Panc1 (cell line): ENCODE measurements at places on chromosomes 11 and 22.

- no peak for DNase-seq
These were observed at the start of gene PGGHG for GRCh38 chr11:288478-289397. PGGHG (plus strand) TSS chr11:289126; CDS start chr11:289817, 691 bp downstream.

DNA sequence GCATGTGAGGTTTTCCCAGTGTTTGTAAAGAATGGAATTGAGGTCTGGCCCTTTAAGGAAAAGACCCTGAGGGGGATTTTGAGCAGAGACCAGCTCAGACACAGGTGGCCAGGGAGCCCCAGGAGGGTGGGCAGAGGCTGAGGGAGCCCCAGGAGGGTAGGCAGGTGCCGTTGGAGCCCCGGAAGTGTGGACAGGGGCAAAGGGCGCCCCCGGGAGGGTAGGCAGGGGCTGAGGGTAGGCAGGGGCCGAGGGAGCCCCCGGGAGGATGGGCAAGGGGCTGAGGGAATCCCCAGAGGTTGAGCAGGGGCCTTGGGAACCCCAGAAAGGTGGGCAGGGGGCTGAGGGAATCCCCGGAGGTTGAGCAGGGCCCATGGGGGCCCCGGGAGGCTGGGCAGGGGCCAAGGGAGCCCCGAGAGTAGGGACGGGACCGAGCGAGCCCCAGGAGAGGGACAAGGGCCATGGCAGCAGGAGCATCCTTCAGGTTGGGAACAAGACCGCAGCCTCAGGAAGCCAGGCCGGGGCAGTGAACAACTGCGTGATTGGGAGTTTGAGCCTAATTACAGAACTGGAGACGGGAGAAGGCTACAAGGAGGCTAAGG lies 292.0 kb downstream of the BRD1 start:
- no peak for DNase-seq

GRCh38 chr11:123186286-123186685 lies 8.8 kb downstream of the CLMP start:
- no peak for DNase-seq

DNA sequence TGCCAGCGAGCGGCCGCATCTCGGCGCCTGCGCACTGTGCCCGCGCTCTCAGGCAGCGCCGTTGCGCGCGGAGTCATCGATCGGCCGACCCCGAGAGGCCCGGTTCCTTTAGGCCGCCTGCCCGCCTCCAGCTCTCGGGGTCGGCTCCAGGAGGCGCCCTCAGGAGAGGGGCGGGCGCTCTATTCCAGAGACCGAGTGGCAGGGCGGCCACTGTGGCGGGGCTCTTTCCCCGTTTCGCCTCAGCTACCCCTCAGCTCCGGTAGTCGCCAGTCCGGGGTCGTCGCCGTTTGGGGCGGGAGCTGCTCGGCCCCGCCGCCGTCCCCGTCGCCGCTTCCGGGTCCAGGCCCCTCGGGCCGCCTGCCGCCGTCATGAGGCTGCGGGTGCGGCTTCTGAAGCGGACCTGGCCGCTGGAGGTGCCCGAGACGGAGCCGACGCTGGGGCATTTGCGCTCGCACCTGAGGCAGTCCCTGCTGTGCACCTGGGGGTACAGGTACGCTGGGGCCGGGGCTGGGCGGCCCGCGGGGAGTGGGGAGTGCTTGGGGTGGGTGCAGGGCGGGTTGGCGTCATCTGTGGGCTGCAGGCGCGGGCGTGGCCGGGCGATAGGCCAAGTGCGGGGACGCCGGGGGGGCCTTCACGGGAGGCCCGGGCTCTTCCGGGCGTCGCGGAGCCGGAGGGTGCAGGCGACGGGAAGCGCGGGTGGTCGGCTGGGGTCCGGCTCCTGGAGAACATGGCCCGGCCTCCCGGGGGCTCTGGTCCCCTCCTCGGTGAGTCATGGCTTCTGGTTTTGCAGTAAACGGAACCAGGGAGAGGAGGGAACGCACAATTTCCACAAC lies at the start of gene FBXO7:
Gene FBXO7 (plus strand): TSS at position 177 of the 833 bp plus-strand sequence. CDS start 192 bp downstream, at position 369.
- no peak for DNase-seq

- peak; percentile 17 for DNase-seq
These were observed 89.0 kb downstream of the ISX start for GRCh38 chr22:35154937-35155387.

- no peak for DNase-seq
These were observed 86.0 kb downstream of the KCNQ1 start for GRCh38 chr11:2530855-2531200.

GRCh38 chr11:567011-567628 lies 6.3 kb downstream of the RASSF7 start:
- DNase-seq: no peak

GRCh38 chr22:20509344-20510047 lies 2.1 kb downstream of the MED15 start:
- DNase-seq: no peak

- DNase-seq: no peak
These were observed 7.0 kb downstream of the MMP3 start for GRCh38 chr11:102836290-102836875.

DNA sequence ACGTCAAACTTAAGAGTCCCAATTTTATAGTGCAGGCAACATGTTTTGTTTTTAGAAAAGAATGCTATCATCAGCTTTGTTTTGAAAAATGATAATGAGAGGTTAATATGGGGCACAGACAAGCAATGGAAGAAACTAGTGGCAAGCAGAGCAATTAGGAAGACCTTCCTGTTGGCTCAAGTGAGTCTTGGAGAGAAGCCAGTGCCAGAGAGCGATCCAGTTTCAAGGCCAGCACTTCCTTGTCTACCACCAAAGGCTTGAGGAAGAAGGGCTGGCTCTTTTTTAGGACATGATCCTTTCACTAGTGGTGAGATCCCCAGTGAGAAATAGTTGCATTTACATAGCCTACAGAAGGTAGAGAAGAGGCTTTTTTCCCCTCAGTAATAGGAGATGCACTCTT lies 1340.7 kb downstream of the LRRC4C start:
- no peak for DNase-seq

DNA sequence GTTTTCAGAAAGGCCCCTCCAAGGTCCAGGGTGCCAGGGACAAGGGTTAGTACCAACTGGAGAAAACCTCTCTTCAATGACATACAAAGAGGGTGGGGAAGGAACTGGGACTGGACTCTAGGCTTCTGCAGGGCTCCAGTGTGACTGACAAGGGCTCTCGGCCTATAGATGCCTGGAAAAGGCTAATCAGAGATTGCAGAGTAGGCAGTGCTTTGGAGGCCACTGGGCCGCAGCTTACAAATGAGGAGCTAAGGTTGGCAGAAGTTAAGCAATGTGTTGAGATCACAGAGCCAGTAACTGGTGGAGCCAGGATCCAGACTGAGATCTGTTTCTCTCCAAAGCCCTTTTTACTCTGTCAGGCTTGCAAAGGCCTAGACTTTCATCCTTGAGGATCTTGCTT lies 7.4 kb upstream of the DGKZ start:
- no peak for DNase-seq

DNA sequence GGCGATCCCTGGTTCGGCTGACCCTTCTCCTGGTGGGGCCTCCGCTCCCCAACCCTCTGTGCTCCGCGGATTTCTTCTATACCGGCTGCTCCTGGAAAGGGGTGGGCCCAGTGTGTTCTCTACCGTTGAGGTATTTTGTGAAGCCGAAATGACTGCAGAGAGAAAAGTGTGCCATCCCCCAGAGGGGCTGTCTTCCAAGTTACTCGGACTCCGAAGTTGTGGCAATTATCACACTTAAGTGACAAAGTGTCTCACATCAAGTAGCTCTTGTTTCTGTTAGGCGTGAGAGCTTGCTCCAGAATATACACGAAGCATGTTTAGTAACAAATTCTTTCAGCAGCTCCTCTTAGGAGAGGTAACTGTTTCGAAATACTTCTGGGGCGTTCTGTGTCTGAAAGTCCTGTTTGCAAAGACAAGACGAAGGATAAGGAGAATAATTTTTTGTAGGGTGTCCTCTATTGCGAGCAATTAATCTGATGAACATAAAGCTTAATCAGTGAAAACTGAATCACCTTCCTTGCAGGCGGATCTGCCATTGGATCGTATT lies 434 bp downstream of the XPNPEP3 start:
- no peak for DNase-seq

DNA sequence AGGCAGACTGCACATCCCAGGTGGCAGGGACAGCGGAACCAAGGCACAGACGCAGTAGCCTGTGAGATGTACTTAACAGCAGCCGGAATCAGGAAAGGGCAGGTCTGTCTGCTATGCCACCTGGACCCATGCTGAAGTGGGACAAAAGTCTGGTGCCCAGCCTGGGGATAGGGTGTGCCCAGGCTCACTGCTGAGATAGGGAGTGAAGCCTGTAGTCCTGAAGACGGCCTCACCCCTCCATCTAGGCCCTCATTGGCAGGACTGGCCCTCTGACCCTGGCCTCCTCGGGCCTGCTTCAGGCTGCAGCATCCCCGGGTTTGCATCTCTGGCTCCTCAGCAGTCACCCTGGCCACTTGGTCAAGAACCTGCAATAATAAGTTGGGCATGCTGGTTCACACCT lies 32.4 kb upstream of the TSKU start:
- no peak for DNase-seq

DNA sequence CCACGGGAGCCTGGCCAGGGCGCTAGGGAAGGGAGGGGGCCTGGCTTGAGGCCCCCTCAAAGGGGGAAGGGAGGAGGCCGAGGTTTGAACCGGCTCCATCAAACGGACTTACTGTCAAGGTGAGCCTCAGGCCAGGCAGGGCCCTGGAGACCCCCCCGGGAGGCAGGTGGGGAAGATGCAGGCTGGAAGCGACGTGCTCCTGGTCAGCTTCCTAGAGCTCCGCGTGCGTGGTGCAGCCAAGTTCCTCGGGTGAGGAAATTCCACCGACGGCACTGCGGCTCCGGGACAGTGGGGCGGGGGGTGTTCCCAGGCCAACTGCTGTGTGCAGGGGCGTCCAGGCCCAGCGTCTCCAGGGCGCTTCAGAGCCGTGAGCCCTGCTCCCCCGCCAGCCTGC lies 7.2 kb upstream of the TRABD start:
- no peak for DNase-seq

GRCh38 chr11:63866211-63866610 lies 27.3 kb downstream of the MARK2 start:
- DNase-seq: no peak

GRCh38 chr11:3953327-3953726 lies 97.9 kb downstream of the STIM1 start:
- DNase-seq: no peak

DNA sequence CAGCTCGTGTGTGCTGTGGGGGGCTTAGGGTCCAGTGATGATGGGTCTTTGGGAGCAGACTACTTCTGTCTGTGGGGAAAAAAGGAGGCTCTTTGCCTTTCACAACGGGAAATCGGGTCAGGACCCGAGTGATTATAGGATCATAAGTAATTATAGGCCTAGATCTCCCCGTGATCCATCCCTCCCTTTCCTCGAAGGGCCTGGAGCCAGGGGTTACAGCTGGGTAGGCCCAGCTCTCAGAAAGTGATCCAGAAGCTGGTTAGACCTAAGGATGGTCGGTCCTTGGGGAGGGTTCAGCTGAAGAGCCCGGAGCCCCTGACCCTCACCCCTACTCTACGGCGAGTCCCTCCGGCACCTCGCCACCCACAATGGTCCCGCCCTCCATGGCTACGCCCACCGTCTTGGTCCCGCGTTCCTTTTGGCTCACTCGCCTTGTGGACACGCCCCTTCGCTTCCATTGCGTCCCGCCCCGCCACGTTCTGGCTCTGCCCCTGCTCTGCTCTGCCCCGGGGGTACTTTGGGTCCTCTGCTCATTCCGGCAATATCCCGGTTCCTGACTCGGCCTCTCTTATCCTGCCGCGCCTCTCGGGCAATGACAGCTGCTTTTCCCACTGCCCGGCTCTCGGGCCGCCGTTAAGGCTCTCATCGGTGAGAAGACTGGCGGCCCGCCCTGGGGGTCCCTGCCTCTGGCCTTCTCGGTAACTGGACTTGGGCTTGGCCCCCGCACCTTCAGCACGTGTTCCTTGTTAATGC lies 5.0 kb downstream of the IGSF22 start:
- no peak for DNase-seq

- DNase-seq: no peak
These were observed 142.8 kb downstream of the CTTN start for GRCh38 chr11:70541176-70541575.

DNA sequence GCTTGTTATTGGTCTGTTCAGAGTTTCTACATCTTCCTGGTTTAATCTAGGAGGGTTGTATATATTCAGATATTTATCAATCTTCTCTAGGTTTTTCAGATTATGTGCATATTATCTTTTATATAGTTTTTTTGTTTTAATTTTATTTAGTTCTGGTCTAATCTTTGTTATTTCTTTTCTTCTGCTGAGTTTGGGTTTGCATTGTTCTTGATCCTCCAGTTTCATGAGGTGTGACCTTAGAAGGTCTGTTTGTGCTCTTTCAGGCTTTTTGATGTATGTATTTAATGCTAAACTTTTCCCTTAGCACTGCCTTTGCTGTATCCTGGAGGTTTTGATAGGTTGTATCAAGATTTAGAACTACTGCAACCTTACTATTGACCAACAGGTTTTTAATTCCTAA lies 117.7 kb downstream of the VPREB1 start:
- no peak for DNase-seq

GRCh38 chr11:85889676-85890579 lies 34.7 kb downstream of the CCDC83 start:
- no peak for DNase-seq

DNA sequence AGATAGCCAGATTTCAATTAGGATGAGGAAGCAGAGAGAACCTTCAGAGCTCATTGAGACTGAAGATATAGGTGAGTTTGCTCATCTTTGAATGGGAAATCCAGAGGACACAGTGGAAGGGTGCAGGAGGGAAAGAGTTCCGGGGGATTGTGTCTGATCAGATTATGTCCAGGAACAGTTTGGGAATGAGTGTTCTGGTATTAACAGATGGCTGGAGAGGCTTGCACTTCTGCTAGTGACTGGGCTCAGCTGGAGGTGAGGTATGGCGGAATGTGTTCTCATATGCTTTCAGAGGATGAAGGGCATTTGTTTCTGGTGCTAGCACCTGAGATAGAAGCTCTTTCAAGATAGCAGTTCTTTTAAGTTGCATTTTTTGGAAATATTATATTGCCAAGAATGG lies 27.6 kb downstream of the ALKBH3 start:
- DNase-seq: no peak

DNA sequence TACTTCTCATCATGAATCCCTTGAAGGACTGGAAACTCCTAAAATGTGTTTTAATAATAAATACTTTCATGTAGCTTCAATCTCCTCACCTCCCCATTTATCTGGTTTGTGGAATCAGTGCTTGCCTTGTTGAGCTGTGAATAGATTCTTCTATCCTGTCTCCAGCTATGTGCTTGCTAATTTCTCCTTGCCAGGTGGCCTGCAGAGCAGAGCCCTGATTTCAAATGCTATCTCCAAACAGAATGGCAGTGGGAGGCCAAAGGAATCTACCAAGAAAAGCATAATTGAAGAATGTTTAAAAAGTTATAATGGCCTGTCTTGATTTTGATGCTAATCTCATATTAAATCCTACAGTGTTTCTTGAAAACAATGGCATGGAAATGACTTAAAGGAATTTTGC lies 309.3 kb upstream of the CHORDC1 start:
- DNase-seq: no peak

- no peak for DNase-seq
These were observed 400.4 kb downstream of the NXPE2 start for GRCh38 chr11:115078461-115079438.
